Stimulated activated CD8-positive, alpha-beta memory T cell treated with anti-CD3 and anti-CD28 coated beads, Interleukin-12 subunit alpha, Interleukin-12 subunit beta, amount 100 ng/mL, for 4 hours (primary cell): ENCODE measurements at places on chromosomes 6 and 20.

GRCh38 chr20:38889792-38890496 is 36.3 kb upstream of the FAM83D start:
- DNase-seq: no peak

DNA sequence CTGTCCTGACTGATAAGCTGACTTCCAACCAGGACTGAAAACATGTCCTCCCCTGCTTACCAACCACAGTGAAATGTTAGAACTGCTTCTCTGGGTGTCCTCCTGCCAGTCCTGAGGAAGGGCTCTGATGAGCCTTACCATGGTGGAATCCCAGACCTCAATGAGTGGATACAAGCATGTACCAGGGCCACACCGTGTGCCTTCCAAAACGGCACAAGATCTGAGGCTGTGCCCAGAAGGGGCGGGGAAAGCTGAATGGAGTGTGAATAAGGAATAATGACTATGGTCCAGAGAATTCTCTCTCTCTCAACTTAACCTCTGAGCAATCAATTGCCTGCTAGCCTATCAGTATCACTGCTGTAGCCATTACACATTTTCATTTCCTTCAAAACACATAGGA is 51.7 kb downstream of the PDE10A start:
- no peak for DNase-seq

DNA sequence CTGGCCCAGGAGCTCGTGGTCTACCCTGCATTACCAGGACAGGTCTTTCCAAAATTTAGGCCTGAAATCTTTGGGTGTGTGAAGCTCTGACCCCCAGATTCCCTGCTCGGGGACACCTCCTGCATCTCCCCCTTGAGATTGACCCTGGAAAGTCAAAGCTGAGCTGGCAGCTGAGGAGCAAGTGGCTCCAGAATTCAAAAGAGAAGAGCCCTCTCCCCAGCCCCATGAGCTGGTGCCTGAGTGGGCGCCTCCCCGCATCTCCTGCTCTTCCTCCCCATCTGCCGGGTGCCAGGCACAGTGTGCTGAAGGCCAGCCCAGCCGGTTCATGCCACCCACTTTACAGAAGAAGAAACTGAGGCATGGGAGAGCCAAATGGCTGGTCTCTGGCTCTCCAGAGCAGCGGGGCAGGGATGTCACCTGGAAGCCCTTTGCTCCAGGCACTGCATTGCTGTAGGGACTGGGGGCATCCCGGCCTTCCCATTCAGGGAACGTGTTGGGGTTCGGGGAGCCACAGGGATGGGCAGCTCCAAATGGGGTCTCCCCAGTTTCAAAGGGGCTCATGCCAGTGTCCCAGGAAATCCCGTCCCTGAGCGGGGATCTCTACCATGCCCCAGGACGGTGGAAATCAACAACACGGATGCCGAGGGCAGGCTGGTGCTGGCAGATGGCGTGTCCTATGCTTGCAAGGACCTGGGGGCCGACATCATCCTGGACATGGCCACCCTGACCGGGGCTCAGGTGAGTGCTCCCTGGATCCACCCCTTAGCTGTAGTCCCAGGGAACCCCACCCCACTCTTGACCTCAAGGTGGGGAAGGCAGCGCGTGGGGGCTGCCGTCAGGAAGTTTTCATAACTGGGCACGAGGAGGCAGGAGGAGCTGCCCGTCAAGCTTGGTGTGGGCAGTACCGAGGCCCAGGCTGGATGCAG is 20.5 kb downstream of the NPEPL1 start:
- DNase-seq: no peak

DNA sequence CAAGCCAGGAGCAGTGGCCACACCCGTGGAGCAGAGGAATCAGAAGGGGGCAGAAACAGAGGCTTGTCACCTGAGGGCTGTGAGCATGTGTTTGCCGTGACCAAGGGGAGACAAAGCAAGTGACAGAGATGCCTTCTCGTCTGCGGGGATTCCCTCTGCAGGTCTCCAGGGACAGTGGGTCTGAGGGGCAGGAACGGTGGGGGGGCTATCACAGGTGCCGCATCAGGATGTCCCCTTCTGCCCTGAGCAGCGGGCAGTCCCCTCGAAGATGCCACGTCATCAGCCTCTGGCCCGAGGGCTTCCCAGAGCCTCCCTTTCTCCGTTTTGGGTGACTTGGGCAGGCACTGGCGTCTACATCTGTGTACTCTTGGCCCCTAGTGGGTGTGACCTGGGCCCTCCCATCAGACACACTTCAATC is 338.7 kb downstream of the PREX1 start:
- DNase-seq: no peak

DNA sequence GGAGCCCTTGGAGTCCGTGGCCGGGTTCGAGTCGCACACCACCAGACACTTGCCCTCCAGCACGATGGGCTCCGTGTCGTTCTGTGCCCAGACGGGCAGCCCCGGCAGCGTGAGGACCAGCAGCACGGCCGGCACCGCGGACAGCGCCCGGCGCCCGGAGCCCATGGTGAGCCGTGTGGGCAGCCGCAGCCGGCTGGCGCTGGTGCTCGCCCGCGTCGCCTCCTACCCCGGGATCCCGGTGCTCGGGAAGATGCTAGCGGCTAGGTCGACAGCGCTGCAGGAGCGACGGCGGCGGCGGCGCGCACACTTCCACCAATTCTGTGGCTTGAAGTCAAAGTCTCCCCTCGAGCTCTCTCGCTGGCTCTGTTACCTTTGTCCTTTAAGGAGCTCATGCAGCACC is 1.3 kb downstream of the CBLN4 start:
- no peak for DNase-seq

DNA sequence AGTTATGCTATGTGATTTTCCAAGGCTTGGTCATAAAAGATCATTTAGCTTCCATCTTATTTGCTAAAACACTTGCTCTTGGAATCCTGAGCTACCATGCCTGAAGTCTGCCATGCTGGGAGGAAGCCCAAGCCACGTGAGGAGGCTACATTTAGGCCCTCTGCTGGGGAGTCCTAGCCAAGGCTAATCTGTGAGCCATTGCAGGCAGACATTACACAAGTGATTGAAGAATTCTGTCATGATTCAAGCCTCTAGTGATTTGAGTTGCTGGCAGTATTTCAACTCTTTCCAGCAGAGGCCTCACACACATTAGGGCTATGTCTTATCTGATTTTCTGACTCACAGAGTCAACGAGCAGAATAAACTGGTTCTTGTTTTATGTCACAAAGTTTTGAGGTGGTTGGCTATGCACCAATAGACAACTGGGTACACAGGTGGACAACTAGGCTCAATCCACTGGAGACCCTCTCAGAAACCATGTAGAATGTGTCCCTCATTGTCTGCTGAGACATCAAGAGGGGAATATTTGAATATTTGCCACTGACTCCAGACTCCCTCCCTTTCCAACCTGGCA is 227.2 kb upstream of the SULF2 start:
- DNase-seq: no peak

GRCh38 chr20:1536893-1537730 is 20.4 kb downstream of the SIRPD start:
- DNase-seq: no peak

DNA sequence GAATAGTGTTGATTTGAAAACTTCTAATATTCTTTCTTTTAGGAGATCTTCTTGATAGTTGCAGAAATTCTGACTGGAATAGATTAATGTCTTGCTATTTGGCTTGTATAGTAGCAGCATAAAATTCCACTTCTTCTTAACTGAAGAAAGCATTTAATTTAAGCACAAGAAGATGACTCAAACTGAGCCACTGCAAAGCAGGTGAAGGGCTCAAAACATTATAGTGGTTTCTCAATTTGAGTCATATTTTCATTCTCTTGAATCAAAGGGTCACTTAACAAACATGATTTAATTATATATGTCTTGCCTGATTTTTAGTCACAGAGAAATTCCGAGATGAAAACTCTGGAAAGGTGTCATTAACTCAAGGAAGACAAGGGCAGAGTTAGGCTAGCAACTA is 239.3 kb downstream of the ZNF217 start:
- DNase-seq: no peak

GRCh38 chr6:152356016-152356415 is 281.1 kb downstream of the SYNE1 start:
- DNase-seq: no peak

DNA sequence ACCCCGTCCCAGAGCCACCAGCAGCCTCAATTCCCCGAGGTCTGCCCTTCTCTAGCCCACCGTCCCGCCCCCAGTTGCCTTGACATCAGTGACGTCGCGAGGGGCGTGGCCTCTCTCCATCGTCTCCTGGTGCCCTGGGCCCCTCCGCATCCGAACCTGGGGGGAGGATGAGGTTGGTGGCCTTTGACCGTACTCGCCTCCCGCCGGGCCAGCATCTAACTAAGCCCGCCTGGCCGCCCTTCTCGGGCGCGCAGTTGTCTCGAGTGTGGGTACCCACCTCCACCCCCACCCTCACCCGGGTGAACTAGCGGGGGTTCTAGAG is 5.5 kb upstream of the ARMC12 start:
- DNase-seq: peak; percentile 87

DNA sequence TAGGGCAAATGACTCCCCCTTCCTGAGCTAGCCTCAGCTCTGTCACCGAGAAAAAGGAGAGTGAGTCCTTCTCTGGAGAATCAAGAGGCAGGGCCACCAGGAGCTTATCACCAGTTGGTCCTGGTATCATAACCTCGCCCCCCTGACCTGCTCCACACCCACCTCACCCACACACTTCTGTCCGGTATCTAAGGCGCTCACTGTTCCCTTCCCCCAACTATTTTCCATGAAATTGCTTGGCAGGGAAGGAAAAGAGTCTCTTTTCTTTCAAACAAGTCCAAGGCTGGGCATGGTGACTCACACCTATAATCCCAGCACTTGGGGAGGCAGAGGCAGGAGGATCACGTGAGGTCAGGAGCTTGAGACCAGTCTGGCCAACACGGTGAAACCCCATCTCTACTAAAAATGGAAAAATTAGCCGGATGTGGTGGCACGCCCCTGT is 77.6 kb downstream of the ZMYND8 start:
- no peak for DNase-seq

DNA sequence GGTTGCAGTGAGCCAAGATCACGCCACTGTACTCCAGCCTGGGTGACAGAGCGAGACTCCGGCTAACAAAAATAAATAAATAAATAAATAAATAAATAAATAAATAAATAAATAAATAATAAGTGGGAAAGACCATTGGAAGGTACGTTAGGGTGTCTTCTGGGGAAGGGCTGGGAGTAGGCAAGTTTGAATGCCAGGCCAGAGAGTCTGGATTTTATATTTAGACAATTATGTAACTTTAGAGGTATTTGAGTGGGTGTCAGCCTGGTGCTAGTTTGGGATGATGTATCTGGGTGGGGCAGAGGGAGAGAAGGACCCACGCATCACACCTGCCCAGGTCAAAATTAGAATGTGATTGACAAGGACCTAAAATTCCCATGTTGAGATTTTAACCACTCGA is 108.5 kb upstream of the PRND start:
- no peak for DNase-seq

GRCh38 chr20:364905-365794 is 15.4 kb upstream of the TRIB3 start:
- no peak for DNase-seq

DNA sequence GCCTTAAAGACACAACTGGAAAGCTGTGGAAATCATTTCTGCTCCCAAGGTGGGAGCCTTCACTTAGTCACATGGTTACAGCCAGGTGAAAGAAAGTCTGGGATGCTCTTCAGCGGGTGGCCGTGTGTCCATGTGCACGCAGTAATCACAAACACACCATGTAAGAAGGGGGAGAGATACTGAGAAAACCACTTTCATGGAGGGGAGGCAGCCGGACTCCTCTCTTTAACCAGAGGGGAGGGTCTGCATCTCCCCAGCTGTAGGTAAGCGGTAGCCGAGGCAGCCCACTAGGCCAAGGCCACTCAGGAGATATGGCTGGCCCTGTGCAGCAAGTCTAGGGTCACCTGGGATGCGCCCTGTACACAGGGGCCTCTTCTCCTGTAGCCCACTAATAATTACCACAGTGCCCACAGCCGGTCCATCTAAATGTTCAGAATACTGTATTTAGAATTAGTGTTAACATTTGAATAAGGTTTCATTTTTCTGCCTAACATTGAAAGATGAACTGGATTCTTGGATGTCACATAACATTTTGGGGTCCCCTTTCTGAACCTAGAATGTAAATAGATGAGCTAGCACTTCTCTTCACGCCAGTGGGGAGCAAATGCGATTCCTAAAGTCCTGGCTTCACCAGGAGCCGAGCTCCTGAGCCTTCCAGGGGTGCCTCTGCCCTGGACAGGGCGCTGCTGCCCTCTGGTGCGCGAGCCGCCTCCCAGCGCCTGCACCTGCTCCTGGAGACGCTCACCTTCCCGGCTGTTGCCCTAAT is 15.9 kb downstream of the GPR31 start:
- no peak for DNase-seq

DNA sequence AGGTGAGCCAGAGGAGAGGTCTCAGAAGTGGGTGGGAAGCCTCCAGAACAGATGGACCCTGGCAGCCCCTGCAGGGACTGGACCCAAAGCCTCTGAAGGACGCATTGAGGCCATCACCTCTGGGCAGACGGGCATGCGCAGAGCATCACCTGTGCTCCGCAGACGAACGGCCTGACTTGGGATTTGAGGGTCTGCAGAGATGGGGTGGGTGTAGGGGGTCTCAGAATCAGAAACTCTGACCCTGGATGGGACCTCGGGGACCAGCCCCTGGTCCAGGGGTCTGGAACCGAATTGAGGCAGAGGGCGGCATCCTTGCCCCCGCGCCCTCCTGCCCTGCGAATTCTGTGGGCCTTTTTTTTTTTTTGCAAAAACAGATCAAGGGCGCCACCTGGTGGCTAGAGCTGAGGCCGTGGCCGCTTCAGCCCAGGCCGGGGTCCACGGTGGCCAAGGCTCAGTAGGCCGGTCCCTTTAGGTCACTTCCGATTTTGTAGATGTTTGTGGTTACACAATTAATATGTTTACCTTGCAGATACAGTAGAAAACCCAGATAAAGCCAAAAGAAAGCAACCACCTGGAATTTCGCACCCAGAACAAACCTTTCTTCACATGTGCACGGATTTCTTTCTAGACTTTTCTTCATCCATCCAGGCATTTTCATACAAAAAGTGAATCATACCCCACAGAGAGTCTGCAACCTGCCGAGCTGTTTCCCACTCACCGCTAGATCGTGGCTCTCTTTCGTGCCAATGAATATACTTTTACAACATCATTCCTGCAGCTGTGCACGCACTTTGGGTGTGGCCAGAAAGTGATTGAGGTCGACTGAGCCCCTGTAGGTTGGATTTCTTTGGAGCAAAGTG is 25.9 kb downstream of the ZBP1 start:
- DNase-seq: no peak

DNA sequence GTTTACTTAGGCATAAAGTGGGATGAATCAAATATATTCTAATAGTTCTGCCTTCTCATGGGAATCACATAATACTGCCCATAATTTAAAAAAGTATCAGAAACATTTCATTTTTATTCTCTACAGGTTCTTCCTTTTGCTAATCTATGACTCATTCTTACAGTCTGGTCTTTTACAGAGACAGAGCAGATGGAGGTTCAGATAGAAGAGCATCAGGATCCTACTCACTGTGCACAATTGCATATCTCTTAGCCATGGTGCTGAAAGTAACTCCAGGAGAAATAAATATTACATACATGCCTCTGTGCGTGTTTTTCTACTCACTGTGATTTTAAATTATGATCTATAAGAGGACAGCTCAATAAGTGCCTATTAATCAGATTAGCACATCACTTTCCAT is 16.3 kb upstream of the OR2B6 start:
- DNase-seq: no peak

- DNase-seq: no peak
These were observed 98.4 kb downstream of the IPCEF1 start for GRCh38 chr6:154258064-154258757.

GRCh38 chr6:15949982-15950381 is 178.9 kb upstream of the MYLIP start:
- DNase-seq: no peak

- DNase-seq: no peak
These were observed 319.0 kb downstream of the HACE1 start for GRCh38 chr6:104540743-104541142.
